Stimulated activated CD8-positive, alpha-beta memory T cell treated with anti-CD3 and anti-CD28 coated beads, Interleukin-4, amount 100 ng/mL, for 4 hours (primary cell): ENCODE measurements at places on chromosomes 11 and 22.

DNA sequence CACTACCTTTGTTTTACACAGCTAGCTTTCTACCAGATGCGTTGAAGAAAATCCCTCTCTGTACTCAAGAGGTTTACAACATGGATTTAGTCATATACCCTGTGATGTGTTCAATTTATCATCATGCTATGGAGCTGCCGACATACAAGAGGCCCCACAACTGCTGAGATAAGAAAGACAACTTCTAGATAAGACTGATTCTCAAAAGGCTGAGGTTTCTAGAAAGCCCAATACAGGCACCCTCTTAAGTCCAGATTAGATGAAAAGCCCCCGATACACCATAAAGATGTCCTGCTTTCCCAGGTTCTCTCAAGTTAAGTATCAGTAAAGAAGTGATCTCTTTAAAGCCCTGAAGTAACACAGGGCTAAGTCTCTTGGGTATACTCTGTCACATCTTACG lies 14.3 kb downstream of the MTCH2 start:
- no peak for DNase-seq

DNA sequence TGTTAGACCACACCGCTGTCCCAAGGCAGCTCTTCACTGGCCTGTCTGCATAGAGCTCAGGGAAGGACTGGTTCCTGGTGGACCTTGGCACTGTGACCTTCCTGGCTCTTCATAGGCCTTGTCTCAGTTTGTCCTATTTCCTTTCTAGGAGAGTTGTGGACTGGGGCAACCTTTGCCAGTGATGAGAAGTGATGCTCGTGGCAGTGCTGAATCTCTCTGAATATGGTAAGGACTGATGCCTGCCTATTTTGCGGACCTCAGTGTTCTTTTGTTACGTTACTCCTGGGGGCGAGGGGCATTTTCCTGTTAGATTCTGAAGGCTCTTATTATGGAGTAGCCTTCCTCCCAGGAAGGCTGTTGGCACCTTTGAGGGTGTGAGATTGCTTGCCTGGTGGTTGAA lies 24.2 kb downstream of the CABIN1 start:
- no peak for DNase-seq

DNA sequence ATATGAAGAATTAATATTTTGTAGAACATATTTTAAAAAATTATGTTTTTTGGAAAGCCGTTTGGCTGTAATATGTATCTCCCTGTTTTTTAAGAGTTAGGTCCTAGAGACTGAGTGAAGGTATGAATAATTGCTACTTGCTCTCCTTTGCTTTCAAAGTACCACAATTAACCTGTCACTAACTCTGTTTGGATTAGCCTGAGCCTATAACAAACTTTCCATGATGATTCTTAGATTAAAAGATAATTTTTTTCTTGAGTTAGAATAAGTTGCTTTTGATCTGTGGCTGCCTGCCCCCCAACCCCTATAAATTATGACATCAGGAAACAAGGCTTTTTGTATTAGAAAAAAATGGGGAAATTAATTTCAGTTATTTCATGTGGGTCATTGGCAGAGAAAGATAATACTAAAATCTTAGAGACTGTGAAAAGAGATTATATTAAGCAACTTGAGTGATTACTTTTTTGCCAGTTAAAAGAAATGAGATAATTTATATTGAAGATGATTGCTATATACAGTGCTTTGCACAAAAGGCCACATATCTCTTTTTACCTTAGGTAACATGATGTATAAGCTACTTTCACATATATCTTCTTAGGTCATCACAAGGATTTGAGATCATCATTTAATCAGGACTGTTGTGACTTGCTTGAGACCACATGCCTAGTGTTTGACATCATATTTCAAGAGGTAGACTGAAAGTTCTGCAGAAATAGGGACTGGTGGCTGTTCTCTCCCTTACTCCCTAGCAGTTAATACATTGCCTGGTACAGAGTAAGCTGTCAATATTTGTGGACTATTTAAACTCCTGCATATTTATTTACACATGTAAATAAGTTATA lies 9.6 kb downstream of the MTMR3 start:
- no peak for DNase-seq

GRCh38 chr11:78840623-78841022 lies 266.0 kb upstream of the NARS2 start:
- no peak for DNase-seq

- no peak for DNase-seq
These were observed 30.2 kb downstream of the C22orf31 start for GRCh38 chr22:29031227-29032011.

DNA sequence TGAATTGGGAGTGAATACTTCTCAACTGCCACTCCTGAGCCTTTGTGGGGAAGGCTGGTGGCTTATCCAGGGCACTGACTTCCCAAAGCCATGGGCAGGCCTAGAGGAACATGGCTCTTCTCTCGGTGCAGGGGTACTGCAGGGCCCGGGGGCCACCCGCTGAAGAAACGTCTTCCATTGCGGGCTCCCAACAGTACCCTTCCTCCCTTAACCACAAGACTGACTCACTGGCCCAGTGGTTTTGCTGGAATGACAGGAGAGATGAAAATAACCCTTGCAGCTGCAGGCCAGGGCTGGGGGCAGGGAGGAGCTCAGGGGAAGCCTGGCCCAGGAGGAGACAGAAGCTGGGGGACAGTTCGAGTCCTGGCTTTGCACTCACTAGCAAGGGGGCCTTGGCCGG lies 13.5 kb downstream of the TXN2 start:
- no peak for DNase-seq

- DNase-seq, result no peak
These were observed 34.3 kb upstream of the MICAL2 start for GRCh38 chr11:12075822-12076821.

GRCh38 chr11:85827748-85828639 lies 17.1 kb upstream of the SYTL2 start:
- no peak for DNase-seq

DNA sequence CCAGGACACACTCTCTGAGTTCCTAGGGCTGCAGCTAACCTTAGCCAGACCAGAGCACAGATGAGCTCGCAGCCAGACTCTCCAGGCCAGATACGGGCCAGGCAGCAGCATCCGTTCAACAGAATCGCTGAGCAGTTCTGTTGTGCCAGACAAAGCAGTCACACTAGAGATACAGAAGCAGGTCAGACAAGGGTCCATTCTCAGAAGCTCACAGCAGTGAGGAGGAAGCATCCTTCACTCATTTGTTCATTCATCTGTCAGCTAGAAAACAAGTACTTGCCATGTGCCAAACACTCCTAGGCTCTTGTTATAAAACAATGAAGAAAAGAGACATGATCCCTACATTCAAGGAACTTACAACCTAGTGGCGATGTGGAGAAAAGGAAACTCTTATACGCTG lies 2.6 kb downstream of the LMO2 start:
- DNase-seq, result no peak
